ENCODE measurements at places on chromosomes 3 and 15. TPM values are rescaled to one million over a fixed set of nuclear protein-coding genes. Genes with fewer than 3 reads are reported as not detected.
A peak's percentile ranks its signal among the peaks of the same experiment; 100 is the strongest.

DNA sequence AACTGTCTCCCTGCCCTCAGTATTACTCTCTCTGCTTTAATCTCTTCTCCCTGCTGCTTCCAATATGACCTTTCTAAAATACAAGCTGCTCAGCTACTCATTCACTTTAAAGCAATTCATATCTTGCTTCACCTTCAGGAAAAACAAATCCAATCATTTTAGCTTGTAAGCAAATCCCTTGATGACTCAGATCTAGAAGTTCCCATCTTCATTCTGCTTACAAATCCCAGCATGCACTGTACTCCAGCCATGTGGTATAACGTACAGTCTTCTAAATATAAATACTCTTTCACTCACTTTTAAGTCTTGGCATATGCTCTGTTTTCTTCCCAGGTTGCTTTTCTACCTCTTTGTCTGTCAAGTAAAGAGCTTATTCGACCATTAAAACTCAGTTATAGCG, 1009.1 kb upstream of the SEMA6D start:
- no peaks in the 10 kb centered on the region for H3K4me1 ChIP-seq
- no peaks in the 10 kb centered on the region for H3K27me3 ChIP-seq
- no peak for DNase-seq
- no peak overlapping the region for H3K4me3 ChIP-seq
- H3K27ac ChIP-seq, result no peak overlapping the region

DNA sequence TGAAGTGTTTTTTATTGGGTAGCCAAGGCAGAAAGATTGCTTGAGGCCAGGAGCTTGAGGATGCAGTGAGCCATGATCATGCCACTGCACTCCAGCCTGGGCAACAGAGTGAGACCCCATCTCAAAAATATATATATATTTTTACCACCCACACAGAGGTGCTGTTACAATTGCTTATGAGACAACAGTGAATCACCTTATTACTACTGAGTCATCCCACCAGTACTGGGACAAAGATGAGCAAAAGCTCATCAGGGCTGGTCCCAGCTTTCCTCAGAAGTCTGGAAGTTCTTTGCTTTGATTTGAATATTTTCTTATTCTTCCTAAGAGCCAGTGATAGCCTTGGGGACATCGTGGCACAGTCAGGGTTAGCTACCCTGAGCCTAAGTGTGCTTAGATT, 207.7 kb downstream of the SOX2 start:
- H3K36me3 ChIP-seq, result no peaks in the 10 kb centered on the region
- no peak for DNase-seq
- no peaks in the 10 kb centered on the region for H3K4me1 ChIP-seq
- H3K27me3 ChIP-seq, result no peaks in the 10 kb centered on the region

The ABHD17C gene
- total RNA-seq, result 15.7 TPM

DNA sequence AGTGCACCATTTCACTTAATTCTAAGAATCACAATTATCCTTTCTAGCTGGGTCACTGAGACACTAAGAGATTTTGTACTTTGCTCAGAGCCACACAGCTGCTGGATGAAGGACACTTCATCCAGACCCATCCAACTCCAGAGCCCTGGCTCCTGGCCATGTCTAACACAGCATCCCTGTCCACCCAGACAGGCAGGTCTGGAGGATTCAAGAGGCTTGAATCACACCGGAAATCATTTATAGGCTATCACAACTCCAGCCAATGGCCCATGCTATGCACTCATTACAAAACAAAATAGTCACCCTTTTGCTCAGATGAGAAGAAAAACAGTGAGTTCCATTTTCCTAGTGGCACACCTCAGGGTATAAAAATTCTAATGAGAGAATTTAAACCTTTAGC, 198.2 kb upstream of the LMCD1 start:
- no peak overlapping the region for H3K4me3 ChIP-seq
- H3K27me3 ChIP-seq, result no peaks in the 10 kb centered on the region
- H3K27ac ChIP-seq, result no peak overlapping the region
- no peak for DNase-seq
- no peaks in the 10 kb centered on the region for H3K4me1 ChIP-seq
- no peaks in the 10 kb centered on the region for H3K36me3 ChIP-seq

DNA sequence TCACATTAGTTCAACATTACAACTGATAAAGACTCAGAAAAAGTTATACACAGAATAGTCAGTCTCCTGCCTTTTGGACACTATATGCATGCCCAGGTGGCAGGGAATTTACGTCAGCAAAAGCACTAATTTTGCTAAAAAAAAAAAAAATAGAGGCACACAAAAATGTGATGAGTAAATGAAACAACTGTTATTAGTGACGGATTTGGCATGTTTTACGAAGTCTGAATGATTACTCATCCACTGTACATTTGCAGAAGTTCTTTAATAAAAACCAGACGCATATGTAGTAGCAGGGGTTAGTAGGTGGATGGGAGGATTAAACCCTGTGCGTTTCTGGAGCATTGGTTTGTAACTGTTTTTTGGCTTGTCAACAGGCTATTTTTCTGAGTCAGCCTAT, 99.0 kb downstream of the MITF start:
- H3K27me3 ChIP-seq, result no peaks in the 10 kb centered on the region
- H3K4me1 ChIP-seq, result no peaks in the 10 kb centered on the region
- H3K27ac ChIP-seq, result no peak overlapping the region
- DNase-seq, result no peak

DNA sequence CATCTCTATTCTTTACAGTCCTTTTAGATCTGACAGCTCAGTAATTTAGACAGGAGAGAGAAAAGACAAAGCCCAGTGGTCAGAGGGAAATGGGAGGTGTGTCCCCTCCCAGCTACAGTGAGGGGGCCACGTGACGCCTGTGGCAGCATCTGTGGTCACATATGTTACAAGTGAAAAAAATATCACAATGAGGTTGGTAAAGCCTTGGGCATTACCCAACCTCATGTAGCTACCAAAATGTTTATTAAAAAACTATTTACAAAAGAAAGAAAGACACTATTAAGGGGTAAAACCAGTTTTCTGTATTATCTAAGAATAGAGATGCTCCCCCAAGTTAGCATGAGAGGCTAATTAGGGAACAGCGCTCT, 42.9 kb upstream of the PLCL2 start:
- H3K36me3 ChIP-seq, result no peaks in the 10 kb centered on the region
- no peak for DNase-seq
- no peaks in the 10 kb centered on the region for H3K27me3 ChIP-seq
- peaks cover 18% of the 10 kb centered on the region for H3K4me1 ChIP-seq

DNA sequence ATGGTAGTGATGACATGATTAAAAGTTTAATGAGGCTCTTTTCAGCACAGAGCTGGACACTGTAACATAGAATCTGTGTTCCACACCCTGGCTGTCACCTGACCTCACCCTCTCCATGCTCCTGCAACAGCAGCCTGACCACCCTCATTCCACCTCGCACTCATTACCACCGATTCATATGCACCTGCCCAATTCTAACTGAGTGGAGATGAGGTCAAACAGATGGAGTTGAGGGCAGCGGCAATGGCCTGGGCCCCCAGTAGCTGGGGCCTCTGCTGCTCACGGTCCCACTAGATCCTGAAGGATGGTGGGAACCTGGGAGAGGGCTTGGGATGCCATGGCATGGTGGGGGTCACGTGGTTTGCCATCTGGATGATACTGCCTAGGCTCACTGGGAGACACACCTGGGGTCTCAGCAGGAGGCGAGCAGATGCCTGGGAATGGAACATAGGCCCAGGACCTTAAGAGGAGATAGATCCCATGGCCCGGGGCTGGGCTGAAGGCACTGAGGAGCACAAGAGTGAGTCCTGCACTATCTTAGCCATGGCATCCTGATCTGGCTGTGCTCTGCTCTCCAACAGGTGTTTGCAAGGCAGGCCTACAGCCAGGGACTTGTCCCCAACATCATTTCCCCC, 1.3 kb downstream of the SCN5A start:
- H3K4me3 ChIP-seq, result no peak overlapping the region
- no peak overlapping the region for H3K27ac ChIP-seq
- H3K36me3 ChIP-seq, result no peaks in the 10 kb centered on the region

- H3K27me3 ChIP-seq, result no peaks in the 10 kb centered on the region
- H3K27ac ChIP-seq, result no peak overlapping the region
- H3K4me3 ChIP-seq, result no peak overlapping the region
- no peaks in the 10 kb centered on the region for H3K4me1 ChIP-seq
These were observed 133.9 kb upstream of the SKOR1 start for GRCh38 chr15:67691450-67691849.

The THPO gene
- not detected for total RNA-seq

DNA sequence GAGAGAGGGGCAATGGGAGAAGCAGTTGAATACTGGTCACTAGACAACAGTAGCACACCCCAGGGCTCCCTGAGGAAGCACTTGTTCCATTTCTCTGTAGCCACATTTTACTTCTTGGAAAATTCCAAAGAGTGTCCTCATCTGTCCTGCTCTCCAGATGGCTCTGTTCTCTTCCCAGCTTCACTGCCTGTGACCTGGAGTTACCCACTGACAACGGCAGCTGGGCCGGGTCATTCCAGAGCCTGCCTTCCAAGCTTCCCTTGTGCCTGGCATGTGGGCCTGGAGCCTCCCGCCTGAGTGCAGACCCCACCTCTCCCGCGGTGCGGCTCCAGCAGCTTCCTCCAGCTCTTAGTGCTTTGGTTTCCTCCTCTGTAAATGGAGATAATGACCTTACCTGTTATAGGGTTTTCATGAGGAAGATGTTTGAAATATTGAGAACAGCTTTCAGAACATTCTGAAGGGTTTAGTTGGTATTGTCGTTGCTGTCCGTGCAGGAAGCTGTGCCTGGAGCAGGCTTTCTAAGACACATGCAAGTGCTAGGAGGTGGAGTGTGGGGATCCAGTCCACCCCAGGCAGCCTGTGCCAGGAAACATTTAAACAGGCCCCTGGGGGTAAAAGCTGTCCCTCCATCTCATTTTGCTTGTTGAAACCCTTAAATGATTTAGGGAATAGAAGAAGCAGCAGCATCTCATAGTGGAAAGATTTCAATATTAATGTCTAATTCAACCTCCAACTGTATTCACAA, 24.8 kb downstream of the EFCC1 start:
- peak overlapping the region; percentile 86 for H3K27ac ChIP-seq
- peak; percentile 62 for DNase-seq
- no peaks in the 10 kb centered on the region for H3K27me3 ChIP-seq
- H3K36me3 ChIP-seq, result no peaks in the 10 kb centered on the region
- peaks cover 41% of the 10 kb centered on the region for H3K4me1 ChIP-seq

GRCh38 chr15:73941871-73942635, 15.8 kb downstream of the LOXL1 start:
- no peaks in the 10 kb centered on the region for H3K4me1 ChIP-seq
- no peaks in the 10 kb centered on the region for H3K27me3 ChIP-seq
- no peak for DNase-seq
- H3K36me3 ChIP-seq, result no peaks in the 10 kb centered on the region

DNA sequence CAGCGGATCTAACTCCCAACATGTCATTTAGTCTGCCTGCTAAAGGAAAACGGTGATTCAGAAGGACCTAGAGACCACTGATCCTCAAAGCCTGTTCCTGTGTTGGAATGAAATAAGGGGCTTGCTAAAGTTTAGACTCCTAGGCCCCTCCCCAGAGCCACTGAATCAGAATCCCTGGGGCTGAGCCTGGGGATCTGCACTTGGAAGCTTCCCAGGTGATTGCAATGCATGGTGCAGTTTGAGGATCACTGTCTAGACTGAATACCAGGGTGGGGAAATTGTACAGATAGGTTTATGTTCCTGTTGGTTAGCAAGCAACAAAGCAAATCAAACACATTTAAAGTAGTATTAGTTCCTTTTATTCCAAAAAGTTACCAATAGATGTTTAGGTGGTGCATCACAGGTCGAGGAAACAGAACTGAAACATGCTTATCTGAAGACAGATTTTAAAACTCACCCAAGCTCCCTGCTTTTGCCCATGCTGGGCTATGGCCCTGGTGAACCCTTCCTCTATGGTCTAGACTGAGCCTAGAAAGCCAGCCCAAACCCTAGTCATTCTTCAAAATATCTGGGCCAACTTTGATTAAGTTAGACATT, 29.6 kb upstream of the SPTBN5 start:
- H3K27ac ChIP-seq, result no peak overlapping the region
- peaks cover 51% of the 10 kb centered on the region for H3K4me1 ChIP-seq
- H3K27me3 ChIP-seq, result no peaks in the 10 kb centered on the region
- peaks cover 10% of the 10 kb centered on the region for H3K36me3 ChIP-seq
- DNase-seq, result no peak
- H3K4me3 ChIP-seq, result no peak overlapping the region

- no peaks in the 10 kb centered on the region for H3K4me1 ChIP-seq
- H3K27ac ChIP-seq, result no peak overlapping the region
- no peak for DNase-seq
- H3K27me3 ChIP-seq, result no peaks in the 10 kb centered on the region
- H3K4me3 ChIP-seq, result no peak overlapping the region
These were observed 81.7 kb upstream of the ZPLD1 start for GRCh38 chr3:102353148-102353547.

All from upper lobe of left lung (tissue), 6 donors.